ENCODE measurements at places on chromosomes 12 and 14.

DNA sequence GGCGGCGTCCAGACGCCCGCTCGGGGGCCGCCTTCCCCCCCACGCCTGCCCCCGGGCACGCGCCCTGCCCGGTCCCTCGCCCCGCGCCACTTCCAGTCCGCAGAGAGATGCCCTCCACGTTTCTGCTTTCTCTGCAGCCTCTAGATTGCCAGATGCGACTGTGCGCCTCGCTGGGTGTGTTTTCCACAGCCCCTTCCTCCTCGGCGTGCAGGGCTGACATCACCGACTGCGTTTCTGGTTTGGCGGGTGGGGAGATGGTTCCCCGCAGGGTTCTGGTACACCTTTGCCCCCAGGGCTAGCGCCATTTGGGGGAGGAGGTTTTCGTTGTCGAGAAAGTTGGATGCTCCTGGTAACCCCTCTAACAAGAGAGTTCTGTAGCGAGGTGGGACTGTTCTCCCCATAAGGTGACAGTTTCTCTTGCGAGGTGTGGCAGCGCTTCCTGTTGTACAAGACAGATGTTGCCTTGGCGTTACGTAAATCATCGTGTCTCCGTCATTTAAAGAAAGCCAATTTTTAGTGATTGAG is 1.5 kb downstream of the CALM1 start:
- no peak for DNase-seq

DNA sequence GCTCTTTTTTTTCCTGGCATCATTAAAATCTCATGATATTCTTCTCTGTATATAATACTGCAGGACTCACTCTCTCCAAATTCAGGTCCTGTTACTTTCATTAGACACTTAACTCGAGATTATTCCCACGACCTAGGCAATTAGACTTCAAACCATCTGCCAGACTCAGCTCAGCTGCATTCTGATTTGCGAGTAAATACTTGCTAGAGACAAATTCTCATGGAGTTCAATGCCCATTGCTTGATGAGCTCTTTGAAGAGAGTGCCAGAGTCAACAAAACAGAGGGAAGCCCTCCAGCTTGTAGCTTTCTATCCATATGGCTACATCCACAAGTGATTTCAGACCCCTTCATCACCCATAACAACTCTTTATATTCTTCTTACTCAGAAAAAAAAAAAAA is 88.3 kb downstream of the GTF2A1 start:
- DNase-seq: no peak

GRCh38 chr14:68639000-68639757 is 153.7 kb downstream of the ZFP36L1 start:
- DNase-seq: no peak

DNA sequence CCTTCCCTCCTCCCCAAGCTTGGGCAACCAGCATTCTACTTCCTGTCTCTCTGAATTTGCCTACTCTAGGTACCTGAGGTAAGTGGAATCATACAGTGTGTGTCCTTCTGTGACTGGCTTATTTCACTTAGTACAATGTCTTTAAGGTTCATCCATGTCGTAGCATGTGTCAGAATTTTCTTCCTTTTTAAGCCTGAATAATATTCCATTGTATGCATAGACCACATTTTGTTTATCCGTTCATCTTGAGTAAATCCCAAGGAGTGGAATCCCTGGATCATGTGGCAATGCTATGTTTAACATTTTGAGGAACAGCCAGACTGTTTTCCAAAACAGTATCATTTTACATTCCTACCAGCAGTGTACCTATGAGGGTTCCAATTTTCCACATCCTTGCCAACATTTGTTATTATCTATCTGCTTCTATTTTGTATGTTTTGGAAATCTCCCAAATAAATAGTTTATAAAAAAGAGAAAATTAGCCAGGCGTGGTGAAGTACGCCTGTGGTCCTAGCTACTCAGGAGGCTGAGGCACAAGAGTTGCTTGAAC is 12.4 kb downstream of the HSP90AA1 start:
- no peak for DNase-seq

DNA sequence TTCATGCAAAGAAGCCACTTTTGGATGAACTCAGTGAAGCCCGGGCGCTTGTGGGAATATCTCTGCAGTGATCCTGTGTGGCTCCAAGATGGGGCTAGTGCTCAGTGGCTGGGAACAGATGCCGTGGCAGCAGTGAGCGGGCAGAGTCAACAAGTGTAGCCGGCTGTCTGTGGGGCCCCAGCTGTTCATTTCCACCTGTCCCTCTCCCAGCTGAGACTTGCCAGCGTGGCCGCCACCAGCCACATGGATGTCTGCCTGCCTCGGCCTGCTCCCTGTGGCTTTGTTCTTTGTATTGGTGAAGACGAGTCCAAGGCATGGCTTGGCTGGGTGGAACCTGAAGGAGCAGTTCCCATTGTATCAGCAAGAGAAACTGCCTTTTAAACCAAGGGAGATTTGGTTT is 77.3 kb downstream of the NOS1 start:
- DNase-seq: no peak

DNA sequence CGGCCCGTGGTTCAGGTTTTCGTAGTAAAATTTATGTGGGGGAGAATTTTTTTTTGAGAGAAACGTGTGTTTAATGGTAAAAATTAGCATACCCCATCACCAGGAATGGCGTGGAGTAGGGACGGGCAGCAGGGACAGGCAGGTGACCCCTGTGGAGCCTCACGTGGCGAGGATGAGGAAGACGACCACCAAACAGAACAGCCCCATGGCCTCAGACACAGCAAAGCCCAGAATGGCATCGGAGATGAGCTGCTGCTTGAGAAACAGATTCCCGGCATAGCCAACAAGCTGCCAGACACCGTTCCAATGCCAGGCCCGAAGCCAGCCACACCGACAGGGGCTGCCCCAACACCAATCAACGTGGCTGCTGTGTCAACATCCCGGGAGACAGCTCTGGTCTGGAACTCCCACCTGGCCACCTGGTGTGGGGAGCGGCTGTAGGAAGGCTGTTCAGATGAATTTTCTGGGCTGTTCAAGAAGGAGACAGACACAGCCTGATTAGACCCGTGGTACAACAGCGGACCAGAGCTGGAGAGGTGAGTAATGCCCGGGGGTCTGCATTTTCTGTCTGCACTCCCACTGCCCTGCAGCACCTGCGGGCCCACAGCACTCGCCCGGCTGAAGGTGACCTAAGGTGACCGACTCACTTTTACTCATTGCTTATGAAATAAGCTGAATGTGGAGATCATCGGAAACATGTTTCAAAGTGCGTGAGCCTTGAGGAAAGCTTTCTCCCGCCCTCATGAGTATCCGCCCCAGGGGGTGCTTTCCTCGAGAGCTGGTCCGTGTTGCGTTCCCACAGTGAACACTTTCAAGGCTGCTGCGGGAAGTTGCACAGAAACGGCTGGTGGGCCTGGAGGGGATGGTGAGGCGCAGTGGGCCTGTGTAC is 10.6 kb downstream of the TMEM121 start:
- DNase-seq: no peak

DNA sequence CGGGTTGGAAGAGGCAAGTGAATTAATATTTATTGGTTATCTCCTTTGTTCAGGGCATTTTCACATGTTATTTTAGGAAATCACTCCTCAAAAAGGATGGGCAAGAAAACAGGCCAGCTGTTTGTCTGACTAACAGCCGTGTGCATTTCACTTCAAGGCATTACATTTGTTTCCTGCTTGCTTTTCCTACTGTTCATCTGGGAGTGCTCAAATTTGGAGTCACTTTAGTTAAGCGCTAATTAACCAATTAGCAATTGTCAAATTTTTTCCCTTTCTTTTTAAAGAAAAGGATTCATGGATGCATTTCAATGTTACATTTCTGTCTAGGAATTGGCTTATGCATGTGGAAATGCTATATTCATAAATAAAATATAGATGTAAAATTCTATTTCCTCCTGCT is 415.9 kb downstream of the NELL2 start:
- no peak for DNase-seq

- DNase-seq: no peak
Measured at GRCh38 chr14:40188006-40188405, 755.8 kb upstream of the FBXO33 start.

Data from NCI-H2227 treated with DMSO at 0.1 percent for 48 hours (cell line).